ENCODE measurements at places on chromosomes 1 and 21. TPM values are rescaled to one million over a fixed set of nuclear protein-coding genes. Genes with fewer than 3 reads are reported as not detected.

- DNase-seq: no peak
These were observed 453.1 kb upstream of the ZRANB2 start for GRCh38 chr1:71533950-71534349.

DNA sequence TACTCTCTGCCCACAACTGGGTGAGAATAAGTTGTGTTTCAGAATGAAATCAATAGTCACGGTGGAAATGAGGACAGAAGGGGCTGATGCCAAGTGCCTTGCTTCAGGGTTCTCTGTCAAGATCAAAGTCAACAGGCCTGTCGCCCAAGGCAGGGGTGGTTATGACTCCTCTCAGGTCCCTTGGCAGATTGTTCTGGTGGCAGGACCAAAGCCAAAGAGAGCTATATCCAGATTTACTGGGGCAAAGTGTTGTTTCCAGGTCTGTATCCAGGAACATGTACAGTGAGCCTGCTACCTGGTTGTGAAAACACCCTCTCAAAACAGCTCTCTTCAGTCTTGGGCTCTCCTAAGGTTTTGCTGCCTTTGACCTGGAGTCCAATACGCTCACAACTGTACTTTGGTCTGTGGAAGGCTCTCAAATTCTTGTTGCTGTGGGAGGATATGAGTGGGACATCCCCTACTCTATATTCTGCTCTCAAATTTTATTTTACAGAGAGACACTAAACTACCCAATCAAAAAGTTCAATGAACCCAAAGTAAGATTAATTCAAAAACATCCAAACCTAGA lies 175.1 kb upstream of the ETV3 start:
- DNase-seq: no peak

DNA sequence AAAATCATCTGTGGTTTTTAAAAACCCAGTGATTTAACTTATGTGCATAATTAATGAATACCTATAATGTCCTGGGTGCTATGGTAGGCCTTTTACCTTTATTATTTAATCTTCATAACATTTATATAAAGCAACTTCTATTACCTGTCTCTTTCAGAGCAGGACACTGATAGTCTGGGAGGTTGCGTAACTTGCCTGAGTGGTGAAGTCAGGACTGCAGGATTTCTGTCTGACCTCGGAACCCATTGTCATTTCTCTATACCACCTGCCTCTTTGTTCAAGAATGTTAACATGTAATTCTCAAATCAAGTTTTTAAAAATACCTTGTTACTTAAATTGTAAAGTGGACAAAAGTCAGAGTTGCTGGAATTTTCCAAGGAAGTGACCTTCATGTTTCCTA lies 41.0 kb upstream of the BACH1 start:
- DNase-seq: no peak

Gene MYCBP
- 58.0 TPM for total RNA-seq

Gene PTCH2
- total RNA-seq: 0.94 TPM

GRCh38 chr1:228459091-228459993 lies 27.8 kb upstream of the RNF187 start:
- DNase-seq: peak; percentile 81

GRCh38 chr1:4153571-4153970 lies 253.5 kb upstream of the C1orf174 start:
- no peak for DNase-seq

- no peak for DNase-seq
These were observed 380 bp downstream of the COL18A1 start for GRCh38 chr21:45405271-45405818.

Gene CHD5
- 0.45 TPM for total RNA-seq

GRCh38 chr1:38466487-38466886 lies 393.1 kb downstream of the RRAGC start:
- no peak for DNase-seq

DNA sequence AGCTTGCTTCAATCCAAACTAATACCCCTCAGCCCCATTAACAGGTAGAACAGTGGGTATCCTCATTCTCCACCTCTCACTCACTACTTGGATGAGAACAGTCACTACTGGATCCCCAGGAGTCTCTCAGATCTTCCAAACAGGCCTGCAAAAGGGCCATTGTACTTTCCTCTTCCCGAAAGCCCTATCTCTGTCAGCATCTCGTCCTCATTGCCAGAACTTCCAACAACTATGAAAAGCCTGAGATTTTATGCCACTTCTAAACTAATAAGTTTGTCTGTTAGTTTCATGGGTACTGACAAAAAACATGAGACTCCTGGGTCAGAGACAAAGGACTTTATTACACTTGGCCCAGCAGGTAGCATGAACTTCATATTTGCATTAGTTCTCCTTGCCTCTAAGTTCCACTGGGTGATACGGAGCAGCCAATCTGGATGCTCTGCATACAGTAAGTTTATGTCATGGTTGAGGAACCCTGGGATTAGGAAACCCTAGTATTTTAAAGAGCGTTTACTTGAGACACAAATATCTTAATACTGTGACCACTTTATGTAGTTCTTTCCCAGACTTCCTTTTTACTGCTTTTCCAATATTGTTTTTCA lies 38.1 kb downstream of the VANGL2 start:
- DNase-seq: no peak

Gene TPM3
- total RNA-seq: 611 TPM

DNA sequence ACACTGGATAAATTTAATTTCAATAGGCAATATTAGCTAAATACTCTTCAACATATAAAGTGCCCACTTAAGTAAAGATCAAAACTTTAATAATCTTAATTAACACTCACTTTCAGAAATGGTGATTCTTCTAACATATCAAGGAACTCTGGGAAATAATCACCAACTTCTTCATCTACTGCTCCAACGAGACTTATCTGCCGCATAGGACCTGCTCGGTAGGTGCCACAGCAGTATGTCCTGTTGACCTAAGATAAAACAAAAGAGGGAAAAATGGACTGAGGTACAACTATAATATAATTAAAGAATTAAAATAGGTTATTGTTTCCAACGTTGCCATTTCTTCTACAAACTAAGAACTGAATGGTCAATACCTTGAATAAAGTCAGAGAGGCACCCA lies 18.3 kb upstream of the PHTF1 start:
- no peak for DNase-seq

Gene LCE1D
- total RNA-seq: not detected

Gene SPRR1B
- total RNA-seq: not detected

Gene SLC45A3
- 0.26 TPM for total RNA-seq

Gene TRNP1
- 0.43 TPM for total RNA-seq

GRCh38 chr1:225746361-225747179 lies 31.1 kb upstream of the SRP9 start:
- DNase-seq: no peak

- no peak for DNase-seq
These were observed 2.0 kb downstream of the EPHB2 start for GRCh38 chr1:22712502-22713271.

DNA sequence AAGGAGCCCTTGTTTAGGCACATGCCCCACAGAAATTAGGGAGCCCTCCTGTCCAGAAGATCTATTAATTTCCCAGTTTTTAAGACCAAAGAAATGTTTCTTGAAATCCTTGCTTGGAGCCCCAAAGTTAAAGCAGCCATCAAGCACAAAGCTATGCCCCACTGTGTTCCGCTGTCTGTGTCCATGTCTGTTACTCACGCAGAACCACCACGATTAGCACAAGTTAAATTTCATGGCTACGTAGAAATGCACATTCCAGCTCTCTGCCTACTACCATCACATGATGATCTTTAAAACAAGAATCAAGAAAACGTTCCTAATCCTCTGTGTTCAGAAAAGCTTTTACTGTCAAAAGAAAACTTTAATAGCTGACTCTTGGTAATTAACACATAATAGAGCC lies 238.5 kb downstream of the RERE start:
- DNase-seq: no peak

GRCh38 chr1:95534985-95535384 lies 301.0 kb downstream of the RWDD3 start:
- DNase-seq: no peak

DNA sequence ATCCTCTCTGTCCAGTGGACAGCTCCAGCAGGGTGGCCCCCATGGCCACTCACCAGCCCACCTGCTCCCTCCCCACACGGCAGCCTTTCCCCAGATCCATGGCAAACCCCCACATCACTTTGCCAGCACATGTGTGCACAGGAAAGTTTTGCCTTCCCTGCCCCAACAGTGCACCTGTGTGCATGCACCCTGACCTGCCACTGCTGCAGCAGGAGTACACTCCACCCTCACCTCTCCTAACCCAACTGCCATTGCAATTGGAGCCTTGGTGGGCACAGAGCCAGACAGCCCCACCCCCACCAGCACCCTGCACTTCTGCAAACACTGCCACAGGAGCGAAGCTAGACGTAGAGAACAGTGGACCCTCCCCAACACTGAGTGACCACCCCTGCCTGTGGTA lies 308.9 kb downstream of the CEP170 start:
- DNase-seq: no peak

- no peak for DNase-seq
These were observed 43.2 kb downstream of the PHACTR4 start for GRCh38 chr1:28412731-28413130.

- DNase-seq: no peak
These were observed 59.5 kb upstream of the KCNA3 start for GRCh38 chr1:110734133-110734680.

GRCh38 chr1:231684356-231685244 lies 58.0 kb downstream of the DISC1 start:
- DNase-seq: no peak

Gene ITLN1
- not detected for total RNA-seq

DNA sequence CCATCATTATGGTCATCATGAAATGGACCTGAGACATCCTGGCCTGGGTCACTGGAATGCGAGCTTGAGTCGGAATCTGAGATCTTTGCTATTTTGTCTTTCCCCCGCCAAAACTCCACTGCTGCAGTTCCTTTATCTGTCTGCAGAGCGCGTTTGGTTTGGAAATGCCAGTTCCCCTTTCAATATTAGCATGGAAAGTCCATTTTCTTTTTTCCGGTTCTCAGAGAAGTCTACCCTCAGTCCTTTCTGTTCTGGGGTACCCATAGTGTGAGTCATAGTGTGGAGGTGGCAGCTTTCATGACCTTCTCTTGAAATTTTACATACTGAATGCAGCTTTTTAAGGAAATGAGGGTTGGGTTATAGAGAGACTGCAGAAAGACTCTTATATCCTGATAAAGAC lies 14.6 kb downstream of the CACNA1E start:
- DNase-seq: no peak

All from activated naive CD4-positive, alpha-beta T cell treated with anti-CD3 and anti-CD28 coated beads for 36 hours (primary cell).